Adipocyte (in vitro differentiated cells): ENCODE measurements at places on chromosomes 13 and 19.

GRCh38 chr13:98460516-98460915 lies 116.4 kb downstream of the STK24 start:
- no peak for DNase-seq

DNA sequence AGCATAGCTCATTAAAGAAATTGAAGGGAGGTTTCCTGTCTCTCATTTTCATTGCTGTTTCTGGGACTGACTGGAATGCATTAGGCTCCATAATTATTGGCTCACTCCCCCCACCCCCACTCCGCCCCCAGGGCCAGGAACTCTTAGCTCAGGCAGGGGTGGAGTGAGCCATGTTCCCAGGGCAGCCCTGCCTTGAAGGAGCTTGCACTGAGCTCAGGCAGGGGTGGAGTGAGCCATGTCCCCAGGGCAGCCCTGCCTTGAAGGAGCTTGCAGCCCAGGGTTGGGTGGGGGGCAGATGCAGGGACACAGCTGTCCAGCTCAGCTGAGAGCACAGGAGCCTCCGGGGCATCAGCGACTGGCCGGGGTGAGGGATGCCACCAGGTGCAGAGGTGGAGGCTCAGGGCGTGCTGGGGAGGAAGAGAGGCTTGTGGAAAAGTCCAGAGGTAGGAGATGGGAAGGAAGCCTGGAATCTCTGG lies 39.1 kb upstream of the TFDP1 start:
- DNase-seq = peak; percentile 71

GRCh38 chr19:6610934-6611852 lies 20.2 kb upstream of the CD70 start:
- peak; percentile 91 for DNase-seq

- no peak for DNase-seq
These were observed 55.1 kb downstream of the LMO7 start for GRCh38 chr13:75691183-75691582.

- DNase-seq = no peak
These were observed 65.5 kb downstream of the TSHZ3 start for GRCh38 chr19:31283701-31284100.

GRCh38 chr19:1284979-1285736 lies 515 bp upstream of the EFNA2 start:
- DNase-seq = no peak

GRCh38 chr13:63492604-63493003 lies 2077.0 kb upstream of the PCDH20 start:
- DNase-seq = no peak

GRCh38 chr13:28181413-28181812 lies 43.1 kb downstream of the PAN3 start:
- peak; percentile 43 for DNase-seq

DNA sequence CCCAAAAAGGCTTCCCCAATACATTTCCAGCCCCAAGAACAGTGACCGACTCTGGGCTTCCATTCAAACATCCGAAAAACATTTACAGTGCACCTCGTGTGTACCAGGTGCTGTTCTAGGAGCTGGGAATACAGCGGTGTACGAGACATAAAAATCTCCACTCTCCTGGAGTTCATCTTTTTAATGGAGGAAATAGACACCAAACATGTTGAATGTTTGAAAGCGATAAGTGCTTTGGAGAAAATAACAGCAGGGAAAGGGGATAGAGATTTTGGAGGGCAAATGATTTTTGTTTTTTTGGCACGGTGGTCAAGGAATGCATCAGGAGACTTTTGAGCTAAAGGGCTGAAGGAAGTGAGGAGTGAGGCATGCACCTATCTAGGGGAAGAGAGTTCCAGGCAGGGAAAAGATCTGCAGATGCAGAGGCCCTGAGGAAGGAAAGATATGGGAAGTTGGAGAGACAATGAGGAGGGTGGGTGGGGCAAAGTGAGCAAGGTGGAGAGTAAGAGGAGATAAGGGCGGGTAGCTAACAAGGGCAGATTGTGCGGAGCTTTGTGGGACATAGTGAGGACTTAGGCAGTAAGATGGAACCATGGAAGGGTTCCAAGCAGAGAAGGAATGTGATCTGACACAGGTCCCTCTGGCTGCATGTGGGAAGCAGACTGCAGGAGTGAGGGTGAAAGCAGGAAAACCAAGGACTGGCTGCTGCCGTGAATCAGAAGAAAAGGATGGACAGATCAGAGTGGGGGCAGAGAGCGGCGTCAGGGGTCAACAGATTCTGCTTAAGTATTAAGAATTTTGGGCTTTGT lies 703 bp upstream of the FBL start:
- peak; percentile 12 for DNase-seq

DNA sequence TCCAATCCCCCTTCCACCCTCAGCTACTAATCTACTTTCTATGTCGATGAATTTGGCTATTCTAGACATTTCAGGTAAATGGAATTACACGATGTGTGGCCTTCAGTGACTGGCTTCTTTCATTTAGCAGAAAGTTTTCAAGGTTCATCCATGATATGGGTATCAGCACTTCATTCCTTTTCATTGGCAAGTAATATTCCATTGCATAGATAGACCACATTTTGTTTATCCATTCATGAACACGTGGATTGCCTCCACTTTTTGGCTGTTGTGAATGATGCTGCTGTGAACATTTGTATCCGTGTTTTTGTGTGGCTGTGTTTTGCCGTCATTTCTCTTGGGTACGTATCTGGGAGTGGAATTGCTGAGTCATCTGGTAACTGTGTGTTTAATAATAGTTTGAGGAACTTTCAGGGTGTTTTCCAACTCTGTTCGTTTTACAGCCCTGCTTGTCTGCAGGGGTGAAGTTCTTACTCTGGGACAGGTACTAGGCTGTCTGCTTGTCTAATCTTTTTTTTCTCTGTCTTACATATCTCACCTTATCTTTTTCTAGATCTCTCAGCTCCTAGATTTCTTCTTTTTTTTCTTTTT lies 32.5 kb downstream of the MARK4 start:
- DNase-seq = no peak

DNA sequence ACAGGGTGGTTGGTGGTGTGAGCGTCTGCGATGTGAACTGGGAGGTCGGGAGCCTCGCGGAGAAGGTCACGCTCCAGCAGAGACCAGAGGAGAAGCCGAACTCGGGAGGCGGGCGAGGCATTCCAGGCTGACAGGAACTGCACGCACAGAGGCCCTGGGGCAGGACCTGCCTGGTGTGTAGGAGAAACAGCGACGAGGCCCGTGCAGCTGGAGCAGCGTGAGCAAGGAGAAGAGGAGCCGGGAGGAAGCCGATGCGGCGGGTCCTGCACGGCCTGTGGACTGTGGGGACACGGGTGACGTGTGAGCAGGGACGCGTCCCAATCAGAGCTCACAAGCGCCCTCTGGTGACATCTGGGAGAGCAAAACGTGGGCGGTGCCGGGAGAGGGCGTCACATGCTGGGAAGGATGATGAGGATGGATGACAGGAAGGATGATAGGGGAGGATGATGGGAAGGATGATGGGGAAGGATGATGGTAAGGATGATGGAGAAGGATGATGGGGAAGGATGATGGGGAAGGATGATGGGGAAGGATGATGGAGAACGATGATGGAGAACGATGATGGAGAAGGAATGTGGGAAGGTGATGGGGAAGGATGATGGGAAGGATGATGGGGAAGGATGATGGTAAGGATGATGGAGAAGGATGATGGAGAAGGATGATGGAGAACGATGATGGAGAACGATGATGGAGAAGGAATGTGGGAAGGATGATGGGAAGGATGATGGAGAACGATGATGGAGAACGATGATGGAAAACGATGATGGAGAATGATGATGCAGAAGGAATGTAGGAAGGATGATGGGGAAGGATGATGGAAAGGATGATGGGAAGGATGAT lies 16.1 kb upstream of the MADCAM1 start:
- peak; percentile 79 for DNase-seq

DNA sequence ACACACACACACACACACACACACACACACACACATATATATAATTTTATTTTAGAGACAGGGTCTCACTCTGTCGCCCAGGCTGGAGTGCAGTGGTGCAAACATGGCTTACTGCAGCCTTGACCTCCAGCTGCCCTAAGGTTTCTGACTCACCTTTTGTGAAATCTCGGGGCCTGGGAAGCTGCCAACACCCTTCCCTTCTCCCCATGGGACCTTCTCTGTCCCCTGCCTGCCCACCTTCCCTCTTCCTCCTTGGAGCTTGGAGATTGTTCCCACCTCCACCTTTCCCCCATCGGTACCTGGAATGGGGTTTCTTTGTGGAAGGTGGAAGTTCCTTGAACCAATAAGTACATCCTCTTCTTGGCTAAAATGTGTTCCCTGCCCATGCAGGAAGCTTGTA lies 6.3 kb downstream of the ARRDC5 start:
- no peak for DNase-seq
